ENCODE measurements at places on chromosomes 5 and 9. TPM values are rescaled to one million over a fixed set of nuclear protein-coding genes. Genes with fewer than 3 reads are reported as not detected.

DNA sequence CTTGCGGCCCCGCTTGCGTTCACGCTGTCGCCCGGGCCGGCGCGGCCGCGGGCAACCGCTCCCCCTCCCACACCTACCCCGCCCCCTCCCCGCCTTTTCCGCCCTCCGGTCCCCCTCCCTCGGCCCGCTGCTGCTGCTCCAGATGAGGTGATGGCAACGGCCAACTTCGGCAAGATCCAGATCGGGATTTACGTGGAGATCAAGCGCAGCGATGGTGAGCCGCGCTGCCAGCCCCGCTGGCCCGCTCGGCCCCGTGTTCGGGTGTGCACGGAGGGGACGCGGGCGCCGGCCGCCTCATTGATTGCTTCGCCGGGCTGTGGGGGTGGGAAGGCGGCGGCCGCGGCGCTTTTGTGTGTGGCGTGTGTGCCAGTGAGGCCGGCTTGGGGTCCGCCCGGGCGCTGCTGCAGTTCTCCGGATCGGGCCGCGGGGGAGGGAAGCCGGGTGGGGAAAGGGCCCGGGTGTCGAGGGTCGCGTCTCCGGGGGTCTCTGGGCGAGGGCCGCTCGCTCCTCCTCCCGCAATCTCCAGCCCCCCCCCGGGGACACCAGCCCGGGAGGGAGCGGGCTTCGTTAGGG lies 403 bp downstream of the KIF2A start:
- no peak for DNase-seq

GRCh38 chr5:115815693-115816225 lies 700 bp downstream of the CDO1 start:
- no peak for DNase-seq

Gene PCDHAC1
- not detected for total RNA-seq

DNA sequence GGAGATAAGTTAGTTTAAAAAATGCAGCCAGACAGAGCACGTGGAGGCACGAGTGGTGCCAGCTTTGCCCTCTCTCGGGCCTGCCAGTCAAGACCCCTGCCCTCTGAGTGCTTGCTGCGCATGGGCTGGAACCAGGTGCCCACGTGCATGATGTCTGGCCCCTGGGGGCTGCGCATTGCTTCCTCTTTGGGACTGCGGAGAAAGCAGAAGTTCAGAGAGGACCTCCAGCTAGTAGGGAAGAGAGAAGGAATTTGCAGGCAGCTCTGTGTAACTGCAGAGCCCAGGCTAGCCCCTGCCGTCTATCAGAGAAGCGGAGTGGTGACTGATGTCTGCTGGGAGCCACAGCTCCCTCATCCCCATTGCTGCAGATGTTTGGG lies 9.7 kb upstream of the RNU6ATAC start:
- no peak for DNase-seq

Gene IL3
- total RNA-seq, result not detected

Gene SAPCD2
- 3.4 TPM for total RNA-seq

DNA sequence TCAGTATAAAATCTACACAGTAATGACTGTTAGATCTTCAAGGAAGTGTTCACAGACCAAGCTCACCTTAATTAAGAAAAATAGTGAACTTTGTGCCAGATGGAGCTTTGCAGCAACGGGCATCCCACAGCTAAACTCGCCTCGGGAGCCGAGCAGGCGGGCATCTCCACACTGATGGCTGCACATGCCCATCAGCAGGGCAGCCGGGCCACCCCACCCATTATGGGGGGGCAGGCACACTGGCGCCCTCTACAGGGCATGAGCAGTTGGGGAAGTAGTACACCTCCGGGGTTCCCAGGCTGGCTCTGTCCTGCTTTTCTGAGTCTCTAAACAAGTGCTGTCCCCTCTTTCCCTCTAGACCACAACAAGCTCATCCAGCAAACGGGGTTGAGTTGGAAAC lies 21.6 kb downstream of the ANKS6 start:
- no peak for DNase-seq

Gene SLC6A18
- total RNA-seq, result not detected

All from IMR-90 (cell line).